ENCODE measurements at places on chromosomes 5 and 9. TPM values are rescaled to one million over a fixed set of nuclear protein-coding genes. Genes with fewer than 3 reads are reported as not detected.
A peak's percentile ranks its signal among the peaks of the same experiment; 100 is the strongest.

DNA sequence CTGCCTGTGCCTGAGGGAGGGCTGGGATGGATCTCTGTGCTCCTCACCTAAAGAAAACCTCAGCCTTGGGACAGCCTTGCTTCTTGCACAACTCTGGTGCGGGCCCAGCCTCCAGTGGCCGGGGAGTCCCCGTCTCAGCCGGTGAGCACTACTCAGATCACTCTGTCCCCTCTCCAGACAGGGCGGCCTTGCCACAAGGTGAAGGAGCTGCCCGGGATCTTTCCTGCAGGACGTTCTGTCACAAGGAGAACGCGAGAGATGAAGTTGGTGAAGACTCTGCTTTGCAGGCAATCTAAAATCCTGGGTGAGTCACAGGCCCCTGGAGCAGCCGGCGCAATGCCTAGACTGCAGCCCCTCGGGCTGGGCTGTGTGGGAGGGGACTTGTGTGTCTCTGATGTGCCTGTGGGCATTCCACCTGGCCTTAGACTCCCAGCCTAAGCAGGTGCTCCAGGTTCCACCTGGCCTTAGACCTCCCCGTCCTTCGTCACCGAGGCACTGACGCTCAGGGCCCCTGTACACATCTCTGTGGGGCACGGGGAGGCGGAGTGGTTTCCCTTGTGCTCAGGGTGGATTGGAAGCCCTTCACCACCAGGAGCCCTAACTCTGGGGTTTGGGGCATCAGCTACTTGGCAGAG lies 15.2 kb upstream of the IRX4 start:
- DNase-seq, result no peak

DNA sequence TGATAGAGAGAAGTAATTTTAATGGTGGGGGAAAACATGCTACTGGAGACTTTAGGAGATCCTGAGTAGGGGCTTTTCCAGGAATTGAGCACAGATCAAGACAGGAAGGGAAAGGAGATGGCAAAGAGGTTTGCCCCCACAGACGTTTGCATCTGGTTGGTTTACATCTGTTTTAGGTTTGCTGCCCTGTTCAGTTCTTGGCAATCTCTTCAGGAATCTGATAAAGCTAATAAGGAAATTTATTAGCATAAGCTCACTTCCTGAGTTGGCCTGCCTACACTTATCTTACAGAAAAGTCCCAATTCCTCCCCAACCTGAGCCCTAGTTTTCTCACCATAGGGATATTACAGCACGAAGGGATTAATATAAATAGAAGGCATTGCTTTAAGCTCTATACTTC lies 3.4 kb upstream of the CFAP95 start:
- DNase-seq, result no peak

GRCh38 chr5:63127054-63127453 lies 548.4 kb downstream of the LRRC70 start:
- no peak for DNase-seq

The CDH12 gene
- not detected for total RNA-seq

DNA sequence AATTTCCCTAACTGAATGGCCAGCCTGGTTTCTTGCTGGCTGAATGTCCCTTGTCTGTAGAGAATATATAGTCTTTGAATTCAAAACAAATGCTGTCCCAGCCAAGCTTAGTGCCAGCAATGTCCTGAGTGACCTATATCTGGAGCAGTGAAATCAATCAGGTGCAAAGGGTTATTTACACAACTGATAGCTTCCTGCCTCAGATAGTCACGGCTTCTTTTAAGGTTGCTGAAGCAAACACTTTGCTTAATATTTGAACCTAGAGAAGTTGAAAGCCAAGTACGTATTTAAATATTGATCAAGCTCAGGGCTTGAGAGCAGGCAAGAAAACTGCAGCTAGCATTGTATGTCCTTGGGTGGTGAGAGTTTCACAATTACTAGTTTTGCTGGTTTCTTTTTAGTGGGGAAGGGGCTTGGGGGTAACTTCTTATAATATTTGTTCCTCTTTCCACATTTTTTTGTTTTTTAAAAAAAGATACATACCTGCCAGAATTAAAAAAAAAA lies 2.0 kb upstream of the ARHGEF28 start:
- no peak for DNase-seq

GRCh38 chr5:135179308-135179980 lies 145.4 kb upstream of the PITX1 start:
- no peak for DNase-seq

- no peak for DNase-seq
These were observed 135.2 kb downstream of the C9orf152 start for GRCh38 chr9:110072597-110073355.

DNA sequence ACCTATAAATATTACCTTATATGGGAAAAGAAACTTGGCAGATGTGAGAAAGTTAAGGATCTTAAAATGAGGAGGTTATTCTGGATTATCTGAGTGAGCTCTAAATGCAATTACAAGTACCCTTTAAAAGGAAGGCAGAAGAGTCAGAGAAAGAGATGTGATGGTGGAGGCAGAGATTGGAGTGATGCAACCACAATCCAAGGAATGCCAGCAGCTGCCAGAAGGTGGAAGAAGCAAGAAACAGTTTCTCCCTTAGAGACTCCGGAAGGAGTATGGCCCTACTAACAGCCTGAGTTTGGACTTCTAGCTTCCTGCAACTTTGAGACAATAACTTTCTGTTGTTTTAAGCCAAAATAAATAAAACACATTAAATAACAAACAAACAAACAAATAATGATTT lies 108.7 kb upstream of the PRLR start:
- no peak for DNase-seq

The TEK gene
- 21.1 TPM for total RNA-seq

DNA sequence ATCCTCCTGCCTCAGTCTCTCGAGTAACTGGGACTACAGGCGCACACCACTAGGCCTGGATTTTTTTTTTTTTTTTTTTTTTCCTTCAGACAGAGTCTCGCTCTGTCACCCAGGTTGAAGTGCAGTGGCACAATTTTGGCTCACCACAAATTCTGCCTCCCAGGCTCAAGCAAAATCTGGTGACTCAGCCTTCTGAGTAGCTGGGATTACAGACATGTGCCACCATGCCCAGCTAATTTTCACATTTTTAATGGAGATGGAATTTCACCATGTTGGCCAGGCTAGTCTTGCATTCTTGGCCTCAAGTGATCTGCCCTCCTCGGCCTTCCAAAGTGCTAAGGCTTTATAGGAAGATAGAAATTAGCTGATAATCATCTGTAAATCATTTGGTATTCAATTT lies 43.9 kb downstream of the NSA2 start:
- no peak for DNase-seq

DNA sequence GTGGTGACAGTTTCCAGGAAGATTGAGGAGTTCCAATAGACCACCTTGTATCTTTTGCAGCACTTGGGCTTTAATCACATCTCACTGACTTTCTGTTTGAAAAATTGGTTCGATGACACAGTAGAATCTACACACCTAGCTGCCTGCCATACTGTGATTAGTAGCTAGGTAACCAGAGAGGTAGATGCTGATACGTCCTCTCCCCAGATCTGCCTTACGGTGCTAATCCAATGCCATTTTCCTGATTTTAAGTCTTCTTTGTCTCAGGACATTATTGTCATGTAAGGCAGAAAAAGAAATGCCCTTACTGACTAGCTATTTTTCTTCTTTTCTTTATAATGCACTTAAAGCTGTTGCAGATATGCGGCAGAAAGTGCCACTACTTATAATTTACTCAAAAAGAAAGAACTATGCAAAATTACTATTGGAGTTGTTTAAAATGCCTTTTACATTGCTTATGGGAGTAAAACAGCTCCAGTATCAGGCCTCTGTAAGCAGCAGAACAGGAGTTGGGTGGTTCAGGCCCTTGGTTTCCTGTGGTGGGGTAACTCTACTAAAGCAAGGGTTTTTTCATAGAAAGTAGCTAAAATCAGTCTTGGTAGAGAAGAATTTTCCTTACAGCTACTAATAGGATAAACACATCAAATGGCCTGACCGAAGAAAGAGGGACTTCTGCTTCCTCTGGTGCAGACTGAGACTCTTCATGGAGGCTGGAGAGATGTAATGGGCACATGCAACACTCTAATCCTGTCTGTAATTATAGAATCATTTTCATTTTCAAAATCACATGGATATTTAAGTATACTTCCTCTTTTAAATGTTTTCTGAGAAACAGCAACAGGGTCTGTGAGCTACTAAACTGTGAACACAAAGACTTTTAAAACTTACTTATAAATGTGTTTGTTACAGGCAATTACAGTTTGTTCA lies 177.2 kb downstream of the MAPKAP1 start:
- DNase-seq, result no peak

GRCh38 chr5:22614486-22615094 lies 238.6 kb downstream of the CDH12 start:
- no peak for DNase-seq

The UBE2QL1 gene
- total RNA-seq, result 21.9 TPM

GRCh38 chr9:105625088-105625487 lies 37.2 kb upstream of the TAL2 start:
- DNase-seq, result no peak

DNA sequence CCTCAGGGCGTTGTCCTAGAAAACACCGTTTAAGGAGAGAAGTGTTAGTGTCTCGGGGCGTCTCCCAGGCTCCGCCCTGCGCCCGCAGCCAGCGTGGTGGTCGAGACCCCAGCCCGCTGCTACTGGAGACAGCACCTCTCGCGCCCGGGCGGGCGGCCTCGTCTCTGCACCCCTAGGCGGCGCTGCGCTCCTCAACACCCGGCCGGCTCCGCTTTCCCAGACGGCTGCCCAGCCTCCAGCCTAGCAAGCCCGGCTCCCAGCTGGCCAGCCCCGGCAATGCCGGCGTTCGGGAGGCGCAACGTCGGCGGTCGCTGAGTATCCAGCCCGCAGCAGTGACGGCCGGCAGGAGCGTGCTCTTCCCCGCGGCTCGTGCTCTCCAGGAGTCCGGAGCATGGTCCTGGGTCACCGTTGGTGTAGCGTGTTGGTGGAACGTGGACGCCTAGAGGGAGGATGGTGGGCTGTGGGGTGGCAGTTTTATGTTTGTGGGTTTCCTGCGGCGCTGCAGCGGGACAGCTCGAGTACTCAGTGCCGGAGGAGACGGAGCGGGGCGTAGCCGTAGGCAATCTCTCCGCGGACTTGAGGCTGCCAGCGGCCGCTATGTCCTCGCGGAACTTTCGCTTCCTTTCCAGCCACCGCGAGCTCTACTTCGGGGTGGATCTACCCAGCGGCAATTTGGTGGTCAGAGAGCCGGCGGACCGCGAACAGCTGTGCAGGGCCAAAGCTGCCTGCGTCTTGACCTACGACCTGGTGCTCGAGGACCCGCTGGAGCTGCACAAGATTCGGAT lies 536 bp downstream of the PCDHAC1 start:
- peak; percentile 82 for DNase-seq

The GABRA1 gene
- total RNA-seq, result not detected

DNA sequence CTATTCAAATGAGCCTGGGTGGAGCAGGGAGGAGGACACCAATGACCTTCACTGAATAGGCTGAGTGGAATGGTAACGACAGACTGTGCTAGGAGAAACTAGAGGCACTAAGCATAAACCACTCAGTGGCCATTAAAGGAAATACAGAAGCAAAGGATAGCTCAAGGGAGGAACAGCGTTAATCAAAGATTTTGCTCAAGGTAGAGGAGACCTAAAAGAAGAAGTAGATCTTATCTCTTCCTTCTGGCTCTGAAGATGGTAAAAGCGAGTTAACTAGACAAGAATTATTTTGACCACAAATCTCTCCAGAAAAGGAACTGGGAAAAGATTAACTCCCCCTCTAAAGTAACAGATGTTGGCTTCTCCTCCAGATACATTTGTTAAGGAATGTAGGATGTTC lies 299.6 kb downstream of the EPB41L4A start:
- no peak for DNase-seq

- no peak for DNase-seq
These were observed 96.4 kb downstream of the PSAT1 start for GRCh38 chr9:78393340-78393739.
